Body of pancreas (tissue), 4 donors: ENCODE measurements at places on chromosomes 13 and 19. TPM values are rescaled to one million over a fixed set of nuclear protein-coding genes. Genes with fewer than 3 reads are reported as not detected.

The ZNF600 gene
- 7.3 TPM for total RNA-seq

The ATP1A3 gene
- total RNA-seq, result 0.26 TPM

The SGCG gene
- not detected for total RNA-seq

The HIPK4 gene
- total RNA-seq, result not detected

The SHISA7 gene
- not detected for total RNA-seq
